ENCODE measurements at places on chromosomes 1 and 21.

GRCh38 chr21:39110431-39110830, 72.8 kb downstream of the PSMG1 start:
- DNase-seq: no peak

DNA sequence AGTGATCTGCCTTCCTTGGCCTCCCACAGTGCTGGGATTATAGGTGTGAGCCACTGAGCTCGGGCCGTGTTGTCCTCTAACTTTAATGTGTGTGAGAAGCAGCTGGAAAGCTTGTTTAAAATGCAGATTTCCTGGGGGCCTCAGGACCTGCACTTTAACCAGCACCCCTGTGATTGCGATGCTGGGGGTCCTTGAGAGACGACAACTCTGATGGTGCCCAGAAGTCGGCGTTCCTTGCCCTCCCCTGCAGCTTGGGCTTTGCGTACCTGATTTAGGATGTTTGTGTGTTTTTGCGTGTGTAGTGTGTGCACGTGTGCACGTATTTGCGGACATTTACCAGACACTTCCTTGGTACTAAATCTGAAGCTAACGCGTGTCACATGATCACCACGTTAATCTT, 10.9 kb downstream of the IFNGR2 start:
- DNase-seq: no peak

DNA sequence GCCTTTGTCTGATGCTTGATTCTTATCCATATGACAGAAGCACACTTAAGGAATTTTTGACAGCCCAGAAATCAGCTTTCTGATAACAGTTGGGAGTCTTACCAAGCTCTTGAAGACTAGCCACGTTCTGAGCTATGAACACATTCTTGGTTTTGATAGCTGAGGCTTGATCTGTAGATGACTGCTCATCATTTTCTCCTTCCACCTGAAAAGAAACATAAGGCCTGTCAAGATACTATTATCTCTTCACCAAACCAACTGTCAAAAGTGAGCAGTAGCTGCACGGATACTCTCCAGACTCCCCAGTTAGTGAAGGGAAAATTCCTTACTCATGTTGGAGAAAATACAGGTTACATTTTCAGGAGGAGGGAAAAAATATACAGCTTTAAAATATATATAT, 12.2 kb downstream of the UBR4 start:
- DNase-seq: no peak

- no peak for DNase-seq
These were observed 25.5 kb upstream of the CSF3R start for GRCh38 chr1:36508257-36508656.

DNA sequence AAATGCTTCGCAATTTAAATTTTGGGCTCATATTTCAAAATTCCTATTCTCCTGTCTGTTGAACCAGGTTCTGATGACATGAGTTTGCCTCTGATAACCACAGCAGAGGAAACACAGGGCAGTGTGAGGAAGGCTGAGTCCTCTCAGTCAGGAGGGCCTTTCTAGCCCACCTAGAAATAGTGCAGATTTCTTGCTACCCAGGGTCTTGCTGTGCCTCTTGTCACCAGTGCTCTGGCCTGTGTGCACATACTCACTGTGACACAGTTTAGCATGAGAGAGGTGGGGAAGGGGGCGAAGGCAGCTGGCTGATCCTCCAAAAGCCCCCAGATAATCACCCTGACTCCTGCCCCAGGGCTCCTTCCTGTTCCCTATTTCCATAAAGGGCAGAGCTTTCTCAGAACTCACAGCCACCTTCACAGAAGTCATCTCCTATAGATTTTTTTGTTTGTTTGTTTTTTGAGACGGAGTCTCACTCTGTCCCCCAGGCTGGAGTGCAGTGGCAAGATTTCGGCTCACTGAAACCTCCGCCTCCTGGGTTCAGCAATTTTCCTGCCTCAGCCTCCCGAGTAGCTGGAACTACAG, 23.7 kb downstream of the ERRFI1 start:
- peak; percentile 22 for DNase-seq

DNA sequence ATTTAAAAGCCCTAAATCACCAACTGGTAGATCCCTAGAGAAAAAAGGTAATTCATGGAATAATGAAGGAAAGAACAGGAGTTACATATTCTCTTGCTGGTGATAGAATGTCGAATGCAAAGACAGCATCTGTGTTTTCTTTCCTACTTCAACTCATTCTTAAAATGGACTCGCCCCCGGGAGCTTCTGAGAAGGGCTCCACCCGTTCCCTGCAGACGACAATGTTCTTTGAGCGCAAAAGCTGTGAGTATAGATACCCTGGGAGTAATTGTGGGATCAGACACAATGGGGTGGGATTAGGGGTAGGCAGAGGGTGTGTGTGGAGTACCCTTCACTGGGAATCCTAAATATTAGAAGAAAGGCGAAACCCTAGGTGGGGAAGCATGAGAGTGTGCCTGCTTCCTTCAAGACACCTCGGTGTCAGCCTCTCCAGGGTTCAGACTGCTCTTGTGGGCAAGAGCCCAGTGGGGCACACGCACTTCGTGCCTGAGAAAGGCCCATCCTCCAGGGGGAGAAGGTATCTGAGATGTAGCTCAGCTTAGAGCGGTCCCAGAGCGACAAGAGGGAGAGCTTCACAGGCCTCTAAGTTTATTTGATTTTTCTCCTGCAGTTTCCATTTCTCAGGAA, 123.3 kb upstream of the DPYD start:
- no peak for DNase-seq

DNA sequence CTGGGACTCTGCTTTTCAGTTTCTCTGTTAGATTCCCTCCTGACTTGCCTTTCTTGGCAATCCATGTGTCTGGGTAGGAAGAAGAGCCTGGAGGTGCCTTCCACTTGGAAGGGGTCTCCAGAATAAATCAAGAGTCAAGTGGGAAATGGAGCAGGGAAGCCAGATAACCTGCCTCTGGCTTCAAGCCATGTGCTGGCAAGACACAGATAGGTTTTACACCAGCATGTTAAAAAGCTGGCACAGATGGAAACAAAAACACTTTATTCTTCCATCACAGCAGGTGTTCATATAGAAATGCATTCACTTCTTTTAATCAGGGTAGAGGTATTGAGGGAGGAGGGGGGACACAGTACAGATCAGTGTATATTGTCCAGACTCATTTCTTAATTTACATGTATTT, 356.9 kb upstream of the RUNX1 start:
- no peak for DNase-seq
